ENCODE measurements at places on chromosomes 1 and 21.

DNA sequence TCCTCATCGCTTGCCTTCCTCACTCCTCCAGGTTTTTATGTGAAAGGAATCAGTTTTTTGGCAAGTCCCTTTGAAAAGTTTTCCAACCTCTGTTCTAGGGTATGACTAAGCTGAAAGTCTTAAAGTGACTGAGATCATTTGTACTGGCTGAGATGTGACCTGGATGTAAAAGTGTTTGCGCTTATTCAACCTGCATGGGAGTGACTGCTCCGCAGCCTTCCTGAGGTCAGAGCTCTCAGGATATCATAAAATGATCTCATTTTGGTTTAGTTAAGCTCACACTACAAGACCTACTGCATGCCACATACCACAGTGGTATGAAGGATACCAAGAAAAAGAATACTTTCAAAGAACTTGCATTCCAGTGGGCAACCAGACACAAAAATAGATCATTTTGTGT, 29.8 kb upstream of the TADA1 start:
- DNase-seq: no peak

DNA sequence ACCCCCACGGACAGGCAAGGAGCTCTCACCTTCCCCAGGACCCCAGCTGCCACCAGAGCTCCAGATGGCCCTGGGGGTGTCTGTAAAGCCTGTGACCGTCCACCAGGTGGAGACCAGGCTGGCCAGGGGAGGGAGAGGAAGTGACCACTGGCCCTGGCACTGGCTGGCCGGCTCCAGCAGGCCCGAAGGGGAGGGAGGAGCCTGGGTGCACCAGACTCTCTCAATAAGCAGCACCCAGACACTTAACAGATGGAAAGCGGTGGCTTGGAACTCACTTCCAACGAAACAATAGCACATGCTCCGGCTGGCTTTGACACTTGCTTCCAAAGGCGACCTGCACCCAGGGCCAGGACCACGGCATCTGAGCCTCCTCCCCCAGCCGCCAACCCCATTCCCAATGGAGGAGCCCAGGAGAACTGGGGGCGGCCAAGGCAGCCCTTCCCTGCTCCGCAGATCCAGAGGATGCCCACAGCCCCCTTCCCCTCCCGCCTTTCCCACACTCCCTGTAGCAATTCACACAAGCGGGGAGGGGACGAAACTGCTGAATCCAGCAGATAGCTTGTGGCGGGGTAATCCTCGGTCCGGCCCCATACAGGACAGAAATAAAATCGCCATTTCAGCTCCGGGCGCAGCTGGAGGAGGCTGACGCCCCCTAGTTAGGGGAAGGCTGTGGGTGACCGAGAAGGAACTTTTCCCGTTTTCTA, 742 bp upstream of the PDE9A start:
- no peak for DNase-seq

- DNase-seq: no peak
Observed at GRCh38 chr1:206960676-206961386, 9.4 kb downstream of the FCAMR start.

GRCh38 chr1:11362547-11363021, 89.6 kb downstream of the UBIAD1 start:
- DNase-seq: no peak

DNA sequence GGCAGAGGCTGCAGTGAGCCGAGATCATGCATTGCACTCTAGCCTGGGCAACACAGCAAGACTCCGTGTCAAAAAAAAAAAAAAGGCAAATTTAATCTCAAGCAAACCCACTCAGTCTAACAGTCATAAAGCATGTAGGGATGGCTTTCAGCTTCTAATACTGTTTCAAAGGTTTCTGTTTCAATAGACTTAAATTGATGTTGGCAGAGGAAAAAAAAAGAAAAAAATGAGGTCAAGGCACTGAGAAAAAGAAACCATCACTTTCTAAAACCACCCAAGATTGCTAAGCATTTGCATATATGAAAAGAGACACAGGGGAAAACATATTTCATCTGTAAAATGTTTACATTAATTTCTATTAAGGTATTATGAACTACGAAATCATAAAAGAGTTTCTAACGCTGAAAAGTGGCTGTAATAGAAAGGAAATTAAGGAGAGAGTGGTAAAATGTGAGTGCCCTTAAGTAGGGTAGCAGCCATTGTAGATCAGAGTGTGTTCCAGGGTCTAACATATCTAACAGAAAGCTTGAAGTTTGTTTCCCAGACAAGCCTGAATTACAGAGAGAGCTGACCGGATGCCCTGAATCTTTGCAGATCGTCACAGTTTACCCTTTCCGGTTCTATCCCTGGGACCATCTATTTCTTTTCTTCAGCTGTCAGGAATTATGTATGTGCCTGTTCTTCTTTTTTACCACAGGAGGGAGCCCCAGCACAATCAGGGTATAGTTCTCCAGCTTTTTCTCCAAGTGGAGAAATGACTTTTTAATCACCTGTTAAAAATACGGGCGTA, 70.0 kb downstream of the PLD5 start:
- DNase-seq: no peak

- DNase-seq: no peak
Observed at GRCh38 chr1:17004466-17005364, 7.0 kb downstream of the ATP13A2 start.

DNA sequence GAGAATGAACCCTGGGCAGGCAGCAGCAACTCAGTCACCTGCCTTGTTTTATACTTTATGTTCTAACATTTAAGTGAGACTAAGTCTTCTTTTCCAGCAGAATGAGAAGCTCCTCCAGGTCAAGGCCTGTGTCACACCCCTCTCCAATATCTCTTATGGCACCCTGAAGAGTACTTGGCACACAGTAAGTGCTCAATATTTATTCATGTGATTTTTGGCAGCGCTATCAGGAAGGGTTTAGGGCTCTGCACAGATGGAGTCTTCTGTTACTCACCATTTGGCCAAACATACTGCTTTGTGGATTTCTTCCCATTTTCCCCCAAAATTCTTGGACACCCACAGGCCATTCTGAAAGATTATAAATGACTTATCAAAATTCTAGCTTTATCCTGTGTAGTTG, 43.8 kb upstream of the MYBPHL start:
- DNase-seq: no peak

- DNase-seq: no peak
Observed at GRCh38 chr1:98426092-98426491, 235.4 kb upstream of the SNX7 start.

DNA sequence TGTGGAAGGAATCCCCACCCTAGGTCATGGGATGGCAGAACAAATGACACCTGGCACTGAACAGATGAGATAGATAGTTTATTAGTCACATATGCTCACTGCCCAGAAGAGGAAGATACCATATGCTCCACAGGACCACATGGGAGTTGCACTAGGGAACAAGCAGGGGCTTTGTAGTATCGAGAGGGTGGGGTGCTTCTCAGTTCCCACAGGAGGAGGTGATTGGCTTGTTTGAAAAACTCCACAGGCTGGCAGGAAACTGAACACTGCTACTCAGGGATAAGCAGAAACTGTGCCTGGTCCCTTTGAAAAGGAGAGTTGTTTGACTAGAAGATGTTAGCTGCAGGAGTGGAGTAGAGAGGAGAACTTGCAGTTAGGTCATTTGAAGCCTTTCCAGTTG, 31.9 kb upstream of the RXRG start:
- no peak for DNase-seq

DNA sequence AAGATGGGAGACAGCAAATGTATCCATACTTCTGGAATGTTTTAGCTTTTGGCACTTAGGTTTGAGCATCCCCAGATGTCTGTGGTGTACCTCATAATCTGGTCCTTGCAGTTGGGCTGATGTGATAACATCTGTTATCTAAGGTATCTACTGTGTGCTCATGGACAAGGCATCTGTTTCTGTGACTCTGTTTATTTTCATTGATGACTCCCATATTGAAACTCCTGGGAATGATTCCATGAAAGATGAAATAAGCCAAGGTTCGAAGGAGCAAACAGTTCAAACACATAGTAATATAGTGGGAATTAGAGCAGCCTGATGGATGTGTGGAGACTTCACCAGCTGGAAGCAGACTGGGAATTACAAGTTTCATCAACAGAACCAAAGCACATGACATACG, 20.7 kb upstream of the TRIM45 start:
- no peak for DNase-seq

- no peak for DNase-seq
Observed at GRCh38 chr1:56534130-56534651, 45.2 kb downstream of the PLPP3 start.

- no peak for DNase-seq
Observed at GRCh38 chr1:12028957-12029511, 9.7 kb downstream of the MIIP start.

DNA sequence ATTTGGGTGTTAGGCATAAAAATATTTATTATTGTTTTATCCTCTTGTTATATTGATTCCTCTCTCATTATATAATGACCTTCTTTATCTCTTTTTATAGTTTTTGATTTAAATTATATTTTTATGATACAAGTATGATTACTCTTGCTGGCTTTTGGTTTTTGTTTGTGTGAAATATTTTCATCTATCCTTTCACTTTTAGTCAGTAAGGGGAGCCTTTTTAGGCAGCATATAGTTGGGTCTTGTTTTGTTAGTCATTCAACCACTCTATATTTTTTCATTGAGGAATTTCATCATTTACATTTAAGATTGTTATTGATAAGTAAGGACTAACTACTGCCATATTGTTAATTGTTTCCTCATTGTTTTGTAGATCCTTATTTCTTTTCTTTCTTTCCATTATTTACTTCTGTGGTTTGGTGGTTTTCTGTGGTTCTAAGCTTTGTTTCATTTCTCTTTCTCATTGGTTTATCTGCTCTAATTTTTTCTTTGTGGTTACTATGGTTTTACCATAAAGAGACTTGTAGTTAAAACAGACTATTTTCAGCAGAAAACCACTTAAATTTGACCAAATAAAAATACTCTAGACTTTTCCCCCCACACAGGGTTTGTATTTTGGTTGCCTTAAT, 593.1 kb downstream of the NUF2 start:
- no peak for DNase-seq

- DNase-seq: no peak
Observed at GRCh38 chr21:20883408-20883800, 114.8 kb upstream of the NCAM2 start.

DNA sequence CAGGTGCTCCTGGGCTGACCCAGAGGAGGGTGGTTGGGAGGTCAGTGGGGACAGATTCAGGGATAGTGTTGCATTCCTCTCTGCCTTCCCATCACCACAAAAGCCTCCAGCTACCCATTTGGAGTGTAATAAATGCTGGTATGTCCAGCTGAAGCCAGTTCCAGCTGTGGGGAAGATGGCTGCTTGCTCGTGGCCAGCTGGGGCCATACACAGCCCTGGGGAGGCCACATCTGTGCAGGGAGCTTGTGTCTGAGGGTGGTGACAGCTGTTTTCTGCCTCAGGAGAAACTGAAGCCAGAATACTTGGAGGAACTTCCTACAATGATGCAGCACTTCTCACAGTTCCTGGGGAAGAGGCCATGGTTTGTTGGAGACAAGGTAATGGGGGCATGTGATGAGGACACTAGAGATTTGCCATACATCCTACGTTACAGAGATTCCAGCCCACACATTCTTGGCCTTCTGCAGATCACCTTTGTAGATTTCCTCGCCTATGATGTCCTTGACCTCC, 2.7 kb downstream of the GSTM4 start:
- DNase-seq: no peak

GRCh38 chr1:11388617-11389016, 90.3 kb upstream of the DISP3 start:
- no peak for DNase-seq

- no peak for DNase-seq
Observed at GRCh38 chr1:234915924-234916675, 212.5 kb downstream of the TOMM20 start.

GRCh38 chr1:206905295-206906164, 8.3 kb downstream of the IL24 start:
- DNase-seq: peak; percentile 63

GRCh38 chr21:37711836-37712568, 204.3 kb downstream of the KCNJ6 start:
- peak; percentile 8 for DNase-seq

All from CD4-positive, alpha-beta T cell treated with Interleukin-6 for 4 hours (primary cell).